ENCODE measurements at places on chromosomes 2 and 18.

GRCh38 chr2:27182346-27182745 is 29.5 kb upstream of the ATRAID start:
- DNase-seq = no peak

- no peak for DNase-seq
Measured at GRCh38 chr2:127169066-127169660, 50.9 kb downstream of the CYP27C1 start.

DNA sequence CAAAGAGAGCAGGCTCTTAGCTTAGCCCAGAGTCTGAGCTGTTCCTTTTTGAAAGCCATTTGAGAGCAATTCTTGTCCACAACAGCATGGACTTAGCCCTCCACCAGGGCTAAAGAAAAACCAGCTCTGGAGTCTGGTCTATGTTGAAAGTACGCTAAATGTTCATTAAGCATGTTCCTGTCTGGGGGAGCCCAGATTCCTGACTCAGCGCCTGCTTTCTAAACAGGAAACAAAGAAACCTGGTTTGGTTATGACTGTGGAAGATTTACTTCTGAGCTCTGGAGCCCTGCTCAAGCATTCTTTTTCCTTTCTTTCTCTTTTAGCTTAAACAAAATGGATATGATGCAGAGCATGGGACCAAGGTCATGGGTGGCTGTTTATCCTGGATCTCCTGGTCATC is 279.8 kb downstream of the RBM43 start:
- DNase-seq = no peak

- DNase-seq = no peak
Measured at GRCh38 chr2:234447189-234447588, 49.7 kb downstream of the ARL4C start.

GRCh38 chr18:76838182-76838581 is 15.8 kb downstream of the ZNF236 start:
- DNase-seq = no peak

DNA sequence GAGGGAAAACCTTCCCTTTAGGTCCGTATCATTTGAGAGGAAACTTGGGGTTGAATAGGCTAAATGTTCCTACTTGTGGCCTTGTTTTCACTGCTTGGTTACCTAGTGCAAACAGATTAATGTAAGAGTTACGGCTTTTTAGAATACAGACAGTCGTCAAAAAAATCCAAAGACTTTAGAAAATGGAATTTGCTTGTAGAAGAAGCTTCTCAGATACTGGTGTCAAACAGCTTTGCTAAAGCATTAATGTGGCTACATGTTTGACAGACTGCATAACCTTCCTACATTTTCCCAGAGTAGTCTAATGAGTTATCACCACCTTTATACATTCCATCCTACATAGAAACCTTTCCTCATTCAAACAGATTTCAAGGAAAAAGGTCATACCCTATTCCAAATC is 114.6 kb downstream of the FMNL2 start:
- no peak for DNase-seq

Measured in KBM-7 (cell line).